Activated CD4-positive, alpha-beta T cell treated with anti-CD3 and anti-CD28 coated beads, Interleukin-2, amount 10 ng/mL, durations not matched to agents 7 days and 5 days (primary cell): ENCODE measurements at places on chromosomes 3 and 15. TPM values are rescaled to one million over a fixed set of nuclear protein-coding genes. Genes with fewer than 3 reads are reported as not detected.

Gene TIMP4
- not detected for total RNA-seq

Gene MOBP
- not detected for total RNA-seq

Gene C3orf22
- total RNA-seq = not detected

Gene SV2B
- total RNA-seq = 0.02 TPM

Gene C3orf70
- not detected for total RNA-seq

Gene DUOXA2
- not detected for total RNA-seq

Gene TMA7
- total RNA-seq = 290 TPM

Gene HRG
- total RNA-seq = not detected

Gene ALCAM
- total RNA-seq = 4.5 TPM

Gene RTP4
- total RNA-seq = 19.4 TPM

Gene ANKRD63
- 0.17 TPM for total RNA-seq

Gene EEFSEC
- 17.1 TPM for total RNA-seq

Gene MKRN3
- total RNA-seq = 3.4 TPM

Gene PAQR9
- not detected for total RNA-seq

Gene PLOD2
- total RNA-seq = 0.10 TPM

Gene MSL2
- total RNA-seq = 62.1 TPM

Gene CD200
- total RNA-seq = 5.2 TPM

Gene NR2E3
- not detected for total RNA-seq

Gene RBMS3
- 0.25 TPM for total RNA-seq

Gene GHSR
- total RNA-seq = not detected

Gene CPLX3
- 0.19 TPM for total RNA-seq

Gene GCNT3
- total RNA-seq = not detected

Gene IL17RD
- not detected for total RNA-seq

Gene GOLGA8R
- 2.7 TPM for total RNA-seq

Gene GP5
- total RNA-seq = 1.3 TPM

Gene CCDC39
- total RNA-seq = not detected

Gene ANP32A
- total RNA-seq = 219 TPM

Gene DPPA4
- not detected for total RNA-seq

Gene EDEM1
- total RNA-seq = 94.1 TPM

Gene TM4SF4
- not detected for total RNA-seq

Gene NR1I2
- total RNA-seq = 0.10 TPM

Gene CPNE9
- 0.25 TPM for total RNA-seq

Gene ROBO1
- 0.55 TPM for total RNA-seq

Gene PLS1
- total RNA-seq = 2.6 TPM

Gene B3GALNT1
- total RNA-seq = 3.0 TPM
